AG09309 (cell line): ENCODE measurements at places on chromosomes 6 and 20.

DNA sequence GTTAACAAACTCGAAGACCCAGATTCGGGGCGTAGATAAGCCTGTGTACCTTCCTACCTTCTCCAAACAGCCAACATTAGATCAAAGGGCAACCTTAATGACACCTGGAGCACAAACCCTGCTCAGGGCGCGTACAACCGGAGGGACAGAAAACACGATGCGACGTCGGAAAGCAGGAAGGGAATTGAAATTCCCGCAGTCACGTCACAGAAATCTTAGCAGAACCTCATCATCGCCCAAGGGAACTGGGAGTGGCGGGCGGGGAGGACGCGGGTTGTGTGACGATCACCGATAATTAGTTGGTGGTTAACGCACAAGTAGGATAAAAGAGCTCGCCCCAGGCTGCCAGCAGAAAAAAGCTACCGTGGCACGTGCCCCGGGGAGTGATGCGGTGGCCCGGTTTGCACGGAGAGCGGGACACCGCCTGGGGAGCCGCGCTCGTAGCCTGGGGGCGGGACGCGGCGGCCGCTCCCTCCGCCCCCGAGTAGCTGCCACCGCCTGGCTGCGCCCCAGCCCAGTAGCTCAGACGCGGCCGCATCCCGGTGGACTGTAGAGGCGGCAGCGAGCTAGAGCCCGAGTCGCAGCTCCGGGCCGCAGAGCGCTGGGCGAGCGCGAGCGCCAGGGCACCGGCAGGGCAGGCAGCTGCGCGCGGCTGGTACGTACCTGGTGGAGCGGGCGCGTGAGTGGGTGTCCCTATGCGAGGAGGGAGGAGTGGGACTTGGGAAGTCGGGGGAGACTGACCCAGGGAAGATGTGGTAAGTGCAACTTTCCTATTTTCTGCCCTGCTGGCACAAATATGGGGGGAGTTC, at the start of gene PKIB:
Gene PKIB (plus strand): TSS at position 525 of the 809 bp plus-strand sequence. CDS start 107,390 bp downstream, outside the sequence.
- DNase-seq = no peak

GRCh38 chr20:44716309-44717106, 1.3 kb downstream of the CCN5 start:
- DNase-seq = no peak

- peak; percentile 63 for DNase-seq
Observed at GRCh38 chr20:19210391-19211155, 1.9 kb upstream of the SLC24A3 start.

DNA sequence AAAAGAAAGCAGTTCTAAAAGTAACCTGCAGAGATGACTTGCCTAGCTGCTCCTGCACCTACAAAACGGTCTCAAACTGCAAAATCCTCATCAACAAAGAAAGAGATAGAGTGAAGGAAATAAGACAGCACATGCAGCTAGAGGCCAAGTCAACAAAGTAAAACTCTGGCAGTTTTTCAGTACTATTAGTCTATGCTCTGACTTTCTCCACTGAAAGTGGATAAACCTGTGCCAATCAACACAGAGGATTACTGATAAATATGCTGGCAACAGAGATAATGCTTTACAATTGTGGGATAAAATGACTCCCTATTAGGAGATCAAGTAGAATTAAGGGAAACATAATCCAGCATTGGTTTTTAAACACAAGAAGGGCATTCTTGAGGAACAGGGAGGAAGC, 13.4 kb downstream of the KIAA0319 start:
- no peak for DNase-seq

GRCh38 chr6:126202707-126203106, 137.2 kb upstream of the CENPW start:
- DNase-seq = no peak

- DNase-seq = no peak
Observed at GRCh38 chr6:139257821-139258398, 33.9 kb downstream of the TXLNB start.

DNA sequence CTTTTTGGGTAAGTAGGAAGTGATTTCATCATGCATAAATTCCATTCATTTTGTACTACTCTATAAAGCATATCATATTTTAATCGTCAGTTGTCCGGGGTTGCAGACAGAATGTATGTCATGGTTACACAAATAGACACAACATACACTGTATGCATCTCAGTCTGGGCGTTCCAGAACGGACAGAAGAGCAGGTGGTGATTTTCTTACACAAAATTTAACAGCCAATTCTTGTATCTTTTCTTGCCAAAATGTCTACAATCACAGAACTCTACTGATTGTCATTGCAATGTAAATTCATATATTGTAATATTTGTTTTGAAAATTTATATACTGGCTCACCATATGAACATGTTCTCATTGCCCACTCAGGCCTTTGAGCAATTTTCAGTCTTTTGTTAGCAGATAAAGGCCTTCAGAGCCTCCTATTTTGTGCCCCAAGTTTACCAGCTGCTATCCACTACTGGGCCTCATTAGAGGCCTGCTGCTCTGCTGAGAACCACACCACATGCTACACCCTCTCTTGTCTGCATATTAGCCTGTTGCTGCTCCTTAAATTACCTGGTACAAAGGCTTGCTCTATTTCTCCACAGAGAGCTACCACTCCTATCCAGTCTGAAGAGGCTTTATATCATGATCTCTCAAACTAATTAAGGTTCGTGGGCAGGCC, 61.5 kb downstream of the PRDM13 start:
- DNase-seq = no peak

DNA sequence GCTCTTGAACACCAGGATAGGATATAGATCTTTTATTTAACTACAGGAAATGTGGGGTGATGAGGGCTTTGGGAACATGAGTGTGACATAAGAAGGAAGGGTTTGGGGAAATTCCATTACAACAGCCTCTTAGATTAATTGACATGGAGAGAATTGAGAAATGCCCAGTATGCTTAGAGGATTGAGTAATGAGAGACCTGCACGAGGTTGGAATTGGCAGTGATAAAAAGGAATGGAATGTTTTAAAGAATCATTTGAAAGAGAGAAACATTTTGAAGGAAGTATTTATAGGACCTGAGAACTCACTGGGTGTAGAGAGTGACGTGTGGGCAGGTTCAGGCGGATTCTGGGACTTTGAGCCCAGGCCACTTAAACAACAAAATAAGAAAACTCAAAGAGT, 227.0 kb downstream of the BMP2 start:
- DNase-seq = peak; percentile 16
